CD4-positive, alpha-beta T cell treated with Interleukin-4 for 4 hours (primary cell): ENCODE measurements at places on chromosomes 2 and 18.

DNA sequence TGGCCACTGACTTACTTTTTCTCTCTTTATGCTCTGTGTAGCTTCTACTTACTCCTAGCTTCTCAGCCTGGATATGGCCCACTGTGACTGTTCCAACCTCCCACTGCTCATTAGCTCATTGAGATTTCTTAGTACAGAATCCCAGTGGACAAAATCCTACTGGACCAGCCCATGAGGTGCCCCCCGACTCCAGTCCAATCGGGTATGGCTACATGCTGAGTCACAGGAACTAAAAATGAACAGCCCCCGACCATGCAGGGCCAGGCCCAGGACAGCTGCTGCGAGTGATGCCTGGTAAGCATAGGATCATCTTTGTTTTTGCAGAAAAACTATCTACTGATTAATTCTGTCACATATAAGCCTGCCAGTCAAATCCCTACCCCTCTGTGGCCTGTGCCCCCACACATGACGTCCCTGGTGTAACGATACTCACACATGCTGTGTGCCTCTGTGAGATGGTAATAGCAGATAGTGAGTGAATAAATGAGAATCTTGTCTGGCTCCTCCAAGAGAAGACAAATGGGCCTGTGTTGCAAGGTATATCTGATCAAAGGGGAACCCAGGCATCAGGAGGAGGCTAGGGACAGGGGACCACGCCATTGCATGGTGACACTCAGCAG is 85.9 kb upstream of the KLF7 start:
- no peak for DNase-seq

DNA sequence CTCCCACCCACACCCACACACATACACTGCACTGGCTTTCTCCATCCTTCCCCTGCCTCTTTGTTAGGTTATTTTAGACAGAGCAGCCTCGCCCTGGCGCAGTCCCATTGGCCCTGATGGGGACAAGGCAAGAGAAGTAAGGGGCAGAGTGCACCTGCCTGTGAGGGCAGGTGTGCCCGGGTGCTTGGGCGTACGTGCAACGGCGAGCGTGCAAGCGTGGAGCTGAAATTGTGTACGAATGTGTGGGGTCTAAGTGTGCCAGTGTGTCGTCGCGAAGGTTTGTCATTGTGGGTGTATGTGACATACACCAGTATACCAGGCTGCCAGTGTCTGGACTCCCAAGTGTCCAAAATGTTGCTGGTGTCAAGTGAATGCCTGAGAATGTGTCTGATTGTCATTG is 544 bp downstream of the LRATD1 start:
- DNase-seq, result no peak

DNA sequence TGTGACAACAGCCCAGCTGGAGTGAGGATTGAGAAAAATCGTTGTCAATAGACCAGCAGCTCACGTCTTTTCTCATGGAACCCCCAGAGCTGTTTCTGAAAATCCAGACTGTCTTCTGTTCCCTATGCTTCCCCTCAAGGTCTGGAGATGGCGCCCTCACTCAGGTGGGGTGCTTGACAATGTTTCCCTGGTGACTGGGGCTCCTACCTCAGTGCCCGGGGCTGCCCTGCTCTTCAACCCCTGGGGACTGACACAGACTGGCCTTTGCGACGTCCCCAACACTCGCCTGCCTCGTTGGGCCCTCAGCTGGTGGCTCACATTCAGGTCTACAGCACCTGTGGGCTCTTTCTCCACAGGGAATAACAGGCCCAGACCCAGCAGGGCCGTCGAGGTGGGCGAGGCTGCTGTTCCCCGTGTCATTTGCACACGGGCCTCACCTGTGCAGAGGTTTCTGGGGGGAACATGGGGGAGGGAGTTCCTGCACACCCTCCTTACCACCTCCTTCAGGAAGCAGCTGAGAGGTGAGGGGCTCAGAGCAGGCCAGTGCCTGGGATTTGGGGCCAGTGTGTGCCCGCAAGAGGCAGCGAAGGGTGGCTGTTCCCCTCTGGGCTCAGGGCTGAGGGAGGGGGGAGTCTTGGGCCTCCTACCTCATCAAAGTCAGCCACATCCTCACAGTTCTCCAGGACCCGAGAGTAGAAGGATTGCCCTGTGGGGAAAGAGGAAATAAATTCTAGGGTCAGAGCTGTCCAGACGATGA is 59.3 kb upstream of the OTOF start:
- no peak for DNase-seq

- no peak for DNase-seq
Observed at GRCh38 chr2:179044500-179044899, 5.4 kb downstream of the CCDC141 start.

GRCh38 chr2:241230435-241230834 is 42.0 kb downstream of the ANO7 start:
- DNase-seq, result no peak

DNA sequence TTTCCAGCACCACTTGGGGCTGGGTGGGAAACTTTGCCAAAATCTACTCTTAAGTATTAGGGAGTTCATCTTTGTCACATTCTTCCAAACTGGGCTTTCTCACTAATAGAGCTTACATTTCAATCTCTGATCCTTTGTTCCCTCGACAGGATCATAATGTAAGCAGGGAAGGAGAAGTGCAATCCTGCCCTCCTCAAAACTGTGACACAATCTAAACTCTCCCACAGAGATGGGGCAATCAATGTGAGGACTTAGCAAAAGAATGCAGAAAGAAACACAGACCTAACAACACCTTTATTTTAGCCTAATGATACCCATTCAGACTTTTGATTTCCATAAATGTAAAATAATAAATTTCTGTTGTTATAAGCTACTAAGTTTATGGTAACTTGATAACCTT is 40.8 kb downstream of the DSEL start:
- no peak for DNase-seq
